Activated naive CD4-positive, alpha-beta T cell treated with anti-CD3 and anti-CD28 coated beads for 36 hours (primary cell): ENCODE measurements at places on chromosomes 16 and 17.

DNA sequence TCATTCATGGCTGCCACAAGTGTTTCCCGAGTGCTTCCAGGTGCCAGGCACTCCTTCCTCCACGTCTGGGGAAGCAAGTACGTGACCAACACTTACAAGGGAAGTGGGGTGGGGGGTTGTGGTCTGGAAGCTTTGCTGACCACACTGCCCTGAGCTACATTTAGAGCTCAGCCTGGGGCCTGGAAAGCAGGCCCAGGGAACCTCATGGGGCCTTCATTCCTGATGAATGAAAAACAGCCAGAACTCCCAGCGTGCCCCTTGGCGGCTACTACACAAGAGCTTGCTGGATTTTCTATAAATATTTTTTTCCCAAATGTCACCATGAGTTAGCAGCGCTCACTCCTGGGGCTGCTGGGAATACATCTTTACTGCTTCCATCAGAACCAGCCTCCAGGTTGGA, 73.3 kb downstream of the ABCC12 start:
- no peak for DNase-seq

- DNase-seq: peak; percentile 76
Measured at GRCh38 chr16:81006211-81006812, 373 bp downstream of the CMC2 start.

GRCh38 chr17:10226930-10227695, 28.7 kb upstream of the GAS7 start:
- peak; percentile 52 for DNase-seq

- no peak for DNase-seq
Measured at GRCh38 chr17:4674685-4674998, 29.3 kb downstream of the PELP1 start.

DNA sequence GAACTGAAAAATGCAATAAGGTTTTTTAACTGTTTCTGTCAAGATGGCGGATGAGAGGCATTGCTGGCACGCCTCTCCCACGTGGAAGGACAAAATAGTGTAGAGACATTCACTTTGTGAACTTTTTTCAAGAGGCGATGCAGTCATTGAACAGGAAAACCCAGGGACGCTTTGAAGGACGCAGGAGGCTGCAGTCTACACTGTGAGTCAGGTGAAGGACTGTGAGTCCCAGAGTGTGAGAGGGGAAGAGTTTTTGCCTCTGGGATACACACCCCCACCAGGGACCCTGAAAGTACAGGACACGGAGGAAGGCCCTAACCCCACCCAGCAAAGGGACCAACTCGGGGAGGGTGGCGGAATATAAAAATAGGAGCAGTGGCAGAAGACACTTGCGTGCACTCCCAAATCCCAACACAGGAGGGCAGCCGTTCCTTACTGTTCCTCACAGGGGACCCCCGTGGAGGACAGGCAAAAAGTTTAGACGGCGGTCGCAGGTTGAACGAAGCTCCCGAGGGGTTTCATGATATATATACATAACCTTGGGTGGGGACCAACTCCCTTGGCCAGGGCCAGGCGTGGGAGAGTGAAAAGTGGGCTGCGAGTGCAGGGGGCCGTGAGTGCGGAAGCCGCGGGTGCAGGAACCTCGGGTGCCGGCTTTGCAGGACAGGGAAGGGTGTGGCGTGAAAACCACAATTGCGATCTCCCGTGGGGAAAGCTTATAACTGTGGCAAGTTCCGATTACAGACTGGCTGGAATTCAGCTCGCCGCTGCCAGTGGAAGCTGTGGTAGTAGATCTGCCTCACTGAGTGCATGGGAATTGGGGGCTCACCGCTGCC, 82.0 kb upstream of the ALOX12 start:
- peak; percentile 85 for DNase-seq
